ENCODE measurements at places on chromosomes 1 and 21. TPM values are rescaled to one million over a fixed set of nuclear protein-coding genes. Genes with fewer than 3 reads are reported as not detected.

Gene MAN1A2
- 38.3 TPM for total RNA-seq

GRCh38 chr1:115524236-115524635 is 117.5 kb upstream of the VANGL1 start:
- DNase-seq = peak; percentile 16

GRCh38 chr1:78603206-78603605 is 17.0 kb upstream of the IFI44L start:
- no peak for DNase-seq

DNA sequence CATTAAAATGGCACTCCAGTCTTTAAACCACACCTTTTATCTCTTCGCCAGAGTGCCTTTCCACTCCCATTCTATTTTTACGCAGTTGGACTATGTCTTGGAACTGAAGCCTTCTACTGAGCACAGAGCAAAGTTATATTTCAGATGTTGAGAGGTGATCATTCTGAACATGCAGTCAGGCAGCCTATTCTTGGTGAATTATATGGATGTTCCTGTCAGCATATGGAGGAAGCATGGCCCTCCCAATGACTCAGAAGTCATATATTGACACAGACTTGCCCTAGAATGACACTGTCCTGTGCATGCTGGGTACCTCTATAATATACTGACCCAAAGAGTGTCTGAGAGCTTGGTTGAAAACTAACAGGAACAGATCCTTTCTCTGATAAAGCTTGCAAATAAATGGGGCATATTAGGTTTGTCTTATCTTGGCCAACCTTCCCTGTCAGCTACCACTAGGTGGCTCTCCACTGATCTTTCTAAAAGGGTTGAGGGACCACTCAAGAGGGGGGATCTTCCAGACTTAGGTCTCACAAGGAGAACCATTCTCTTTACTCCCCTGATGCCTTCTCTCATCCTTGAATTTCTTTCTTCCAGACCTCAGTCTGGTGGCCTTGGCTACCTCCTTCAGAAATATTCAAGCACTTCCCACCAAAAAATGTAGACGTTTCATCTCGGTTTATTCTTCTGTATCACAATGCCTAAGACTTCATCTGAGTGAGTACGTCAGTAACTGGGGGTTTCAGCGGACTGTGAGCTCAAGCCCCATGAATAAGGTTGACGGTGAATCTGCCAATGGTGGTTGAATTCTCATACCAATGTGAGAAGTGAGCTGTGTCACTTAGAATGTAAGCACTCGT is 11.8 kb upstream of the ALG14 start:
- peak; percentile 39 for DNase-seq

GRCh38 chr1:192873836-192874235 is 65.0 kb downstream of the RGS2 start:
- DNase-seq = no peak
